ENCODE measurements at places on chromosomes 11 and 22.

- DNase-seq: no peak
Measured at GRCh38 chr11:115198321-115198741, 305.9 kb downstream of the CADM1 start.

GRCh38 chr11:77379253-77379652, 77.8 kb upstream of the GDPD4 start:
- DNase-seq: no peak

DNA sequence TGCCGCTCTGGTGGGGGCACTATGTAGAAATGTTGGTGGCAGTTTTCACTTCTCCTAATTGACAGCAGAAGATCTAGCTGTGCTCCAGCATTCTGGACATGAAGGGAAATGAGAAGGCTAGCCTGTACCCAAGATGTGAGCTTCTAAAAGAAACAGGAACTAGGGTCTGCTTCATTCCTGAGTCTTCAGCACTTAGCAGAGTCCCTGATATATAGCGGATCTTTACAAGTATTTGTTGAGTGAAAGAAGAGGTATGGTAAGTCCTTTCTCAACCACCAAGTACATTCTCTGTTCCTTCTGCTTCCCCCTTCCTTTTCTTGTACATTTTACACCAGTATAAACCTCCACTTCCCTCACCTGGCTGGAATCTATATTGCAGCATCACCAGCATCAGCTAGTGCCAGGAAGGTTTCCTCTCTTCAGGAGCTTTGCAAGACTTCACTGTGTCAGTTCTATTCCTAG, 408.3 kb upstream of the CADM1 start:
- DNase-seq: no peak

- no peak for DNase-seq
Measured at GRCh38 chr11:119424276-119424675, 1.3 kb upstream of the THY1 start.

- DNase-seq: no peak
Measured at GRCh38 chr11:44028816-44029506, 18.8 kb upstream of the ACCSL start.

- no peak for DNase-seq
Measured at GRCh38 chr22:22371031-22371541, 126.5 kb downstream of the VPREB1 start.

DNA sequence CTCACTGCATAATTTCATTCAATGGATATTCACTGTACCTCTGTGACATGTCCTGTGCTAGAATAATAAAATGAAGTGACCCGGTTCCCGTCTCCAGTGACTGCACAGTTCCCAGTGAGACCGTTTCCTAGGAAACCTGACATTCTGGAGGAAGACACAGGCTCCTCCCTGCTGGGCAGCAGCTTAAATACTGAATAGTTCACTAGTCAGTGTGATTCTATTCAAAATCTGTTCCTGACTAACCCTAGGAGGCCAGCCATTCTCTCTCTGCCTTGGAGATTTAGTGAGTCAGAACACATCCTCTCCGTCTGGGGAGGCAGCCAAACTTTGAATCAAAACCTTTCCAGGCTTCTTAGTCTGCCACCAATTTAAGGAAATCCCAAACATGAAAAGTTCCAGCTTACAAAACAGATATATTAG, 11.3 kb downstream of the TRIM66 start:
- DNase-seq: no peak

DNA sequence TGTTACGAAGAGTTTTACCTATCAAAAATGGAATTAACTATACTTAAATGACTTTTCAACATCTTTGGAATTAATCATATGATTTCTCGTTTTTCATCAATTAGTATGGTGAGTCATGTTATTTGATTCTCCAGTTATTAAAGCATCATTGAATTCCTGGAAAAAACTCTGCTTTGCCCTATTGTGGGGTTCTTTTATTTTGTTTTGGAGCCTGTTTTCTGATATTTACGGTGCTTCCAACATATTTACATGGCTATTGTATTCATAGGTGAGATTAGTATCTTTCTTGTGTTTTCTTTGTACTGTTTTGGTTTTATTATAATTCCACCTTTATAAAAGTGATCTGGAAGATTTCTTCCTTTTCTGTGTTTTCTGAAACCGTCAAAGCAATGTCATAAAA, 902.7 kb downstream of the TBC1D22A start:
- DNase-seq: no peak

DNA sequence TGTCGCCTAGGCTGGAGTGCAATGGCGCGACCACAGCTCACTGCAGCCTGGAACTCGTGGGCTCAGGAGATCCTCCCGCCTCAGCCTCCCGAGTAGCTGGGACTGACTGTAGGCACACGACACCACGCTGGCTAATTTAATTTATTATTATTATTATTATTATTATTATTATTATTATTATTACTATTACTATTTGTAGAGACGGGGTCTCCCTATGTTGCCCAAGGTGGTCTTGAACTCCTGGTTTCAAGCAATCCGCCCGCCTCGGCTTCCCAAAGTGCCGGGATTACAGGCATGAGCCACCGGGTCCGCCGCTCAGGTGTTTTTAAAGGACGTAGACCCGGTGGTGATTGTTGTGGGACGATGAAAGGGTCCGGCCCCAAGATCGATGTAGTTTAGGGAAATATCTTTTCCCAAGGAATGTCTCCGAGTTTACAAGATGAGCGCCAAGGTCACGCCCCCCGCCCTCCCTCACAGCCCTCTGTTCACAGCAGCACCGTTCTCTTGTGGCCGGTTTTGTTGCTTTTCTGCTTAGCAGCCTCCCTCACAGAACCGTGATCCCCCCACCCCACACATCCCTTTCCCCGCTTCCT, 728 bp upstream of the POGLUT3 start:
- DNase-seq: no peak

DNA sequence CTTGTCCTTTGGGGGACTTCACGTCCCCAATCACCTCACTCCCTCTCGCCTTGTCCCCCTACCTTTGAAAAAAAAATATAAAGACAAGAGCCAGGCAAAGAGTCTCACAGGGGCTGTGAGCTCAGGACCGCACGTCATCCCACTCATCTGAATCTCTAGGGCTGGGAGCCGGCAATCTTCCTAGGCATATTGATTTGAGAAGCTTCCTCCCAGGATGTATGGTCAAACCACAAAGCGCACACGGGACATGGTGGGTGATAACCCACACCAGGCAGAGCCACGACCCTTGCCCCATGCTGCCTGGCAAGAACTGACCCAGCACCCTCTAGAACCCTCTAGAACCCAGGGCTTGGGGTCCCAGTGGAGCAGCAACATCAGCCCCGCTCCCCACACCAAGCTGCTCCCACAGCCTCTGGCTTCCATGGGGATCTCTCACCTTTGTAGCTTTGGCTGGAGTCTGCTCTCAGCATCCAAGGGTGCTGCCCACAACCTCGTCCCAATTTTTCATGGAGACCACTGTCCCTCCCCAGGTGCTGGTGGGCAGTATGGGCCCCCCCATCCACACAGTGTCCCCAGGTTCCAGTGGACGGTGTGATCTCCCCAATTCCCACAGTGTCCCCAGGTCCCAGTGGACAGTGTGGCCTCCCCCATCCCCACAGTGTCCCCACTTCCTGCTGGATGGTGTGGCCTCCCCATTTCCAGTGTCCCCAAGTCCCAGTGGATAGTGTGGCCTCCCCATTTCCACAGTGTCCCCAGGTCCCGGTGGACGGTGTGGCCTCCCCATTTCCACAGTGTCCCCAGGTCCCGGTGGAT, 85.2 kb upstream of the FGF3 start:
- DNase-seq: no peak

GRCh38 chr22:40414311-40414710, 43.9 kb downstream of the SGSM3 start:
- no peak for DNase-seq

- DNase-seq: no peak
Measured at GRCh38 chr11:17845431-17845881, 110.9 kb downstream of the KCNC1 start.

GRCh38 chr22:36026741-36027140, 1.9 kb downstream of the RBFOX2 start:
- DNase-seq: no peak

GRCh38 chr11:64649291-64649697, 58.3 kb downstream of the SLC22A12 start:
- DNase-seq: no peak

- DNase-seq: no peak
Measured at GRCh38 chr11:27718863-27719545, 18.7 kb upstream of the BDNF start.

GRCh38 chr11:105389952-105390351, 219.9 kb upstream of the GRIA4 start:
- DNase-seq: no peak

- no peak for DNase-seq
Measured at GRCh38 chr11:92432515-92432914, 207.9 kb downstream of the FAT3 start.

Measured in keratinocyte (primary cell).